ENCODE measurements at places on chromosomes 5 and 9. TPM values are rescaled to one million over a fixed set of nuclear protein-coding genes. Genes with fewer than 3 reads are reported as not detected.

GRCh38 chr5:6510132-6510531 is 61.5 kb downstream of the UBE2QL1 start:
- peak; percentile 46 for DNase-seq

GRCh38 chr5:72427488-72428437 is 79.4 kb downstream of the ZNF366 start:
- peak; percentile 70 for DNase-seq

DNA sequence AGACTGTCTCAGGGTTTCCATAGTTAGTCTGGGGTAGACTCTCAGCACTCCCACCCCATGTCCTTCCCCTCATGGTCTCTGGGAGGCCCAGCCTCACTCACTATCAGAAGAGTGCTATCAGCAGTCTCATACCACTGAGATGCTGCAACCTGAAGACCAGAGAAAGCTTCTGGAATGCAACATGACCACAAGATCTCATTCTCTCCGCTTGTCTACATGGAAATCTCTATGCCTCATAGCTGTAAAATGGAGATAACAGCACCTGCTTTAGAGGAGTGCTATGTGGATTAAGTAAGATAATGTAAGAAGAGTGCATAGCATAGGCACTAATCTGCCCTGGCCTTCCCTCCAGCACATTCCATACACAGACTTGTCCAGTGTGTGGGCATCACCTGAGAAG is 47.0 kb upstream of the ZNF169 start:
- DNase-seq = peak; percentile 50

- no peak for DNase-seq
These were observed 60.9 kb downstream of the ESM1 start for GRCh38 chr5:54924487-54924886.

DNA sequence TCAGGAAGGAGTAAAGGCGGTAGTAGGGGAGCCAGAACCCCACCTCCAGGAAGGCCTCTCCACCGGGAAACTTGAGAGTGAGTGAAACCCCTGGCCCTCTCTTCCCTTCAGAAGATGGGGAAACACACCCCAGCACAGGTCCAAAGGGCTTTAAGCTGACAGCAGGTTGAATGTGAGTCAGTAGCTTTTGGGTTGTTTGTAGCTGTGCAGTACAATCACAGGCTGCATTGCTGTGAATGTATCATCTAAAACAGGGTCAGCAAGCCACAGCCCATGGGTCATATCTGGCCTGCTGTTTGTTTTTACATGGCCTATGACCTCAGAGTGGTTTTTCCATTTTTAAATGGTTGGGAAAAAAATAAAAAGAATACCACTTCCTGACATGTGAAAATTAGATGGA is 10.0 kb downstream of the OTULINL start:
- DNase-seq = no peak

GRCh38 chr5:44845777-44846176 is 37.0 kb downstream of the MRPS30 start:
- no peak for DNase-seq

GRCh38 chr9:127241354-127241753 is 23.2 kb upstream of the GARNL3 start:
- DNase-seq = no peak

- peak; percentile 35 for DNase-seq
These were observed 13.1 kb upstream of the IFNA14 start for GRCh38 chr9:21252721-21253547.

GRCh38 chr9:2228641-2229040 is 213.5 kb downstream of the SMARCA2 start:
- DNase-seq = no peak

- DNase-seq = no peak
These were observed 27.0 kb downstream of the CCNJL start for GRCh38 chr5:160285316-160285715.

- no peak for DNase-seq
These were observed 83.8 kb downstream of the SV2C start for GRCh38 chr5:76166886-76167576.

DNA sequence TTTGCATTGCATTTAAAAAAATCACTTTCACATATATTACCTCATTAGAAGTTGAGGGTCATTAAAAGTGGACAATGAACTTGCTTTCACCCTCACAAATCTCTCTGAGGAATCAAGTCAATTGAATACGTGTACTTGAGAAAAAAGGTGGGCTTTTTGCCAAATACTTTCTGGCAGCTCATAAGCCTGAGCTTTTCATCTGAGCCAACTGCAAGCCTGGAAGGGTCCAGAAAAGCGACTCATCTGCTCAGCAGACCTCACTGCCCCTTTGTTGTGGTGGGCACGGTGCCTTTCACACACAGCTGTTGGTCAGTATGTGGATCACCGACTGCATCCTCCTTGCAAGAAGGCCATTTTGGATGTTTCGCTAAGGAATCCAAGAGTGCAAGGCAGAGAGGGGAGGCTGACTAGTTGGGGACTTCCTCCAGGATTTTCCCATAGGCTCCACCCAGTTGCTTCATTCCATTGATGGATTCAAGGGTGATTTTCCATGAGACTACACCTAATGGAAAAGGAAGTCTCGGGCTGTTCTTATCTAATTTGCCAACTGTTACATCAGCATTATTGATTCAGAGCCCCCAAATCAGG is 564.7 kb downstream of the PDE4D start:
- peak; percentile 52 for DNase-seq

GRCh38 chr5:65811004-65811403 is 89.0 kb downstream of the NLN start:
- peak; percentile 91 for DNase-seq

DNA sequence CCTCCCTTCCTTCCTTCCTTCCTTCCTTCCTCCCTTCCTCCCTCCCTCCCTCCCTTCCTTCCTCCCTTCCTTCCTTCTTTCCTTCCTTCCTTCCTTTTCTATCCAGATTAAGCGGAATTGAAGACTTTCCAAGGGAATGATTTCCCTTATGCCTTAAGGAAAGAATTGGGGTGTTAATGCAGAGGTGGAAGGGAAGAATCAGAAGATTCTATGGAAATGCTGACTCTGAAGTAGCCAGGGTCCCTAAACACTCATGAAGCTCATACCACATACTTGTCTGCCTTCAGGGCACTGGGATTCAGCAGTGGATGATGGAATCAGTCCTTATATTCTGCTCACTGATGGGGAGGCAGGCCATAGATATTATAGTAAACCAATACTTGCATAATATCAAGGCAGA is 48.2 kb downstream of the TNC start:
- DNase-seq = no peak

DNA sequence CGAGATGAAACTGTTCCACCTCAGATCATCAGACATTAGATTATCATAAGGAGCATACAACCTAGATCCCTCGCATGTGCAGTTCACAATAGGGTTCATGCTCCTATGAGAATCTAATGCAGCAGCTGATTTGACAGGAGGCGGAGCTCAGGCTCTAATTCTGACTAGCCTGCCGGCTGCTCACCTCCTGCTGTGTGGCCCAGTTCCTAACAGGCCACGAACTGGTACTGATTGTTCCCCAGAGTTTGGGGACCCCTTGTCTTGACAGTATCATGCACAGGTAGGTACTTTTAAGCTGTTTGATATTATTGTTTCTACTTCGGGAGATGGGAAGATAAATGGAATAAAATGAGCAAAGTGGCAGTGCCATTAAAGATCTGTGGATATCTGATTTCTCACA is 66.9 kb downstream of the ZCCHC7 start:
- DNase-seq = no peak

- DNase-seq = no peak
These were observed 337.8 kb downstream of the PTPRD start for GRCh38 chr9:10274988-10275387.

DNA sequence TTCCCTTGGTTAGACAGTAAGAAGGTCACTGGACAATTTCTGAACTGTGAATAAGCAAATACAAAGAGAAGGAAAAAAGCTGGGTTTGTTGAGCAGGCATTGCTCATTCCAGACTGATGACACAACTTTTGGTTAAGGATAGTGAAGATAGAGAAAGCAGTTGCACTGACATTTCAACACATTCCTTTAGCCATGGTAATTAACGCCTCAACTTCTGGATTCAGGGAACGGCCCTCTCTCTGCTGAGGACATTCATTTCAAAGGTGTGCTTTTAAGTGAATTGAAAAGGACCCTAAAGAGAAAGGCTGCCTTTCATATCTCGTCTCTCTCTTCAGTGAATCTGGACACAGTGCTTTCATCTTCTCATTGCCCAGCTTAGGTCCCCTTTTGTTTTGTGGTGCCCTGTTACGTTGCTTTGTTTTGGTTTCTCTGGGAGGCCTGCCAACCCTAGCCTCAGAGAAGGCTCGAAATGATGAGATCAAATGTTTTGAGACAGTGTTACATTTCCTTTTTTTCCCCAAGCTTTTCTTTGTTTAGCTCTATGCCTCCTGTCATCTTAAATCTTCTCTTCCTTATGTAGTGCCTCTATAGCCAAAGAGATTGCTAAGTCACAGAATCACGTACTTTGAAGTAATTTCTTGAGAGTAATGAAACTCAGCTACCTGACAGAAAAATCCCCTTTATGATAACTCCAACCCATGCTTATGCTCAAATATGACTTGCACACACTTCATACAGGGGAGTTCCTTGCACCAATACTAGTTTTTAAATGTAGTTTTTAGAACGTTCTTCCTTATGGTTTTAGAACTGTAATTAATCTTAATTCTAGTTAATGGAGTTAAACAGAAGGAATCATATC is 94.4 kb upstream of the IFNE start:
- DNase-seq = no peak

DNA sequence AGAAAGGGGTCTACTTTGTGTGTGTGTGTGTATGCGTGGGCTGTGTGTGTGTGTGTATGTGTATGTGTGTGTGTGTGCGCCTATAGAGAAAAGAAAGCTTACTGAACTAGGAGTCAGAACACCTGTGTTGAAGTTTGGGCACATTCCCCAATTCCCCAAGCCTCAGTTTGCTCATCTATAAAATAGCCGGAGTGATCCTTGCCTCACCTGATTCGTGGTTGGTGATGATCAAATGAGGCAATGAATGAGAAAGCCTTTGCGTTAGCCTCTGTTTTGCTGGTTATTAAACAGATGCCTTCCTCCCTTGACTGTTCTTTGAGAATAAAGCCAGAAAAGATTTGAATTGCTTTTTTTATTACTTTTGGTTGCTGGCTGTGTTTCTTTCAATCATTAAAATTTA is 20.6 kb downstream of the ABLIM3 start:
- DNase-seq = no peak

DNA sequence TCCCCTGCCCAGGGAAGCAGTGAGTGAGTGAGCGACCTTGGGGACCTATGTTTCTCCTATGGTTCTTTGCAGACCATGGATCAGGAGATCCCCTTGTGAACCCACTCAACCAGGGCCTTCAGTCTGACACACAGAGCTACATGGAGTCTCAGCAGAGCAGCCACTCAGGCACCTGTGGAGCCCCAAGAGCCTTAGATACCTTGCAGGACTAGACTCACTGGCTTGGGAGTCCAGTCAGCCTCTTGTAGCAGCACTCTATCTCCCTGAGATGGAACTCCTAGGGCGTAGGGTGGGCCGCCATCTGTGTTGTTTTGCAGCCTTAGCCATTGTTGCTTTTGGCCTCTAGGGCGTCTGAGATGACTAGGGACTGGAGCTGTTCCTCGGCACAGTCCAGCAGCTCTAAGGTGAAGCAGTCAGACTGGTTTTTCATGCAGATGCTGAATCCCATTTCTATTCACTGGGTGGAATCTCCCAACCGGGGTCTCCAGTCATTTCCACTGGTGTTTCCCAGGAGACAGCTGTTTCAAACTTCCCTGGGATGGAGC is 284.6 kb upstream of the RPS23 start:
- DNase-seq = no peak

GRCh38 chr9:94097788-94098414 is 13.6 kb downstream of the PTPDC1 start:
- peak; percentile 84 for DNase-seq

GRCh38 chr5:16456103-16456832 is 9.3 kb downstream of the ZNF622 start:
- peak; percentile 80 for DNase-seq

- DNase-seq = no peak
These were observed 187.7 kb downstream of the DENND1A start for GRCh38 chr9:123742009-123742767.

GRCh38 chr5:54785729-54786591 is 199.4 kb downstream of the ESM1 start:
- peak; percentile 31 for DNase-seq

DNA sequence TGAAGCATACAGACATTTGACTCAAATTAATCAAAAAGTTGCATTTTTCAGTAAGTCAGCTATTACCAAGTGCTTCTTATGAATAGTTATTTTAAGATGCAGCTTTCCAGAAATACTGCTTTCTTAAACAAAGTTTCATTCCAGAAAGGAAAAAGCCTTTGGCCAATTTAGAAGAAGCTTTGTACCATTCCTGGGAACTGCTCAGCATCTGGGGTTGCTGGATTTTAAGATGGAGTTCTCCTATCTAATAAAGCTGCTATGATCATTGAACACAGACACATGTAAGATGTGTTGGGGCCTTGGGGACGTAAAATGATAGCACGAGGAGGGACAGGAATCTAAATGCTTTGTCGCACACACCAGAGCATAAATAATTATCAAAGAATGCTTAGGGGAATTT is 130.8 kb downstream of the SEMA5A start:
- DNase-seq = no peak

DNA sequence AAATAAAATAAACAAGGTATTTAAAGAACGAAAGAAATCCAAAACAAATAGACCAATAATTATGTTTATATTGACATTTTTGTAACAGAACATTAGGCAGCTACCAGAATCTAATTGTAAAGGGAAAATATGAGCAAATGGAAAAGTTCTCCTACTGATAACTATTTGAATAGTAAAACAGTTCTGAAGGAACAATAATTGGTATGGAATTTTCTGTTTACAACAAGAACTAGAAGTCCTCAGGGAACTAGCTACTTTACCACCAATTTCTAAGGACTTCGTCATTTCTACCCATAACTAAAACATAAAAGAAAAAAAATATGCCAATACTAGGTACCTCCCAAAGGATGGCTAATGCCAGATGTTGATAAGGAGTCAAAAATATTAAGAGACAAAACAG is 58.5 kb downstream of the AP3B1 start:
- DNase-seq = no peak

- no peak for DNase-seq
These were observed 11.1 kb downstream of the HNRNPAB start for GRCh38 chr5:178215280-178216002.

Gene SECISBP2
- 33.2 TPM for total RNA-seq

Gene SLC6A7
- total RNA-seq = not detected

Gene CDX1
- total RNA-seq = not detected

Gene CDKN2B-AS1
- not detected for total RNA-seq

Gene MZB1
- total RNA-seq = not detected

Gene CMYA5
- total RNA-seq = 0.16 TPM

Gene GLDC
- 2.9 TPM for total RNA-seq

Gene CEP120
- 22.3 TPM for total RNA-seq

Gene GPR150
- total RNA-seq = not detected
